Cardiac fibroblast (primary cell): ENCODE measurements at places on chromosomes 2 and 18.

GRCh38 chr2:40218679-40219078 lies 233.2 kb downstream of the SLC8A1 start:
- DNase-seq = peak; percentile 63

DNA sequence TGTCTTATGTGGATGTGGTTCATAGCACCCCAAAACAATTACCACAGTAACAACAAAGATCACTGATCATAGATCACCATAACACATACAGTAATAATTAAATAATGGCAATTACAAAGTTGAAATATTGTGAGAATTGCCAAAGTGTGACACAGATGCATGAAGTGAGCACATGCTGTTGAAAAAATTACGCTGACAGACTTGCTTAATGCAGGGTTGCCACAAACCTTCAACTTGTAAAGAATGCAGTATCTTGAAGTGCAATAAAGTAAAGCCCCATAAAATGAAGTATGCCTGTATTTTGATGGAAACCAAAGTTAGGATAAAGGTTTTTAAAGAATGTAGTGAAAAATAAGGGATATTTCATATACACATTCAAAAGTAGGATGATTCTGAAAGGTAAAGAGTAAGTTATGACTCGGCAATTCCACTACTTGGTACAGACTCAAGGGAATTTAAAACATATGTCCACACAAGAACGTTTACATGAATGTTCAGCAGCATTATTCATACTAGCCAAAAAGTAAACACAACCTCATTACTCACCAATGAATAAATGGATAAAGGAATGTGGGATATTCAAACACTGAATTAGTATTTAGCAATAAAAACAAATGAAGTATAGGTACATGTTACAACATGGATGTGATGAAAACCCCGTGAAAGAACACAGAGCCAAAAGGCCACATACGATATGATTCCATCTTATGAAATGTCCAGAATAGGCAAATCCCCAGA lies 61.6 kb downstream of the SCN9A start:
- DNase-seq = peak; percentile 38

GRCh38 chr2:232481322-232482140 lies 6.1 kb downstream of the ECEL1 start:
- no peak for DNase-seq

GRCh38 chr18:12867441-12868123 lies 16.5 kb downstream of the PTPN2 start:
- no peak for DNase-seq

- no peak for DNase-seq
These were observed 164.1 kb downstream of the SLC8A1 start for GRCh38 chr2:40287773-40288172.

DNA sequence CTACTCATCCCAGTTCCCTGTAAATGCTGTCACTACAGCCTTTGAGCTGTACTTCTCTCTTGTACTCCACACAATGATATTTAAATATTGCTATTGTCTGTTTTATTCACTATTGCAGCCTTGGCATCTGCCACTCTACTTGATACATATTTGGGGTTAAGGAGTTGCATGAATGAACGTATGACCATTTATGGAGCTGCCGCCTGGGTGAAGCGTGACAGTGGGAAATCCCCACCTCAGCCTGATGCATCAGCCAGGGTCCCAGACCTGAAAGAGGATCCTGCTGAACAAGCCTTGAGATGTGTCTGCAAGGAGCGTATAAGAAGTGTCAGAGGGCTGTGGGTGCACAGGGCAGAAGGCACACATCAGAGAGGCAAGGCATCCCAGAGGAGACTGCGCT lies 39.1 kb downstream of the MRPL35 start:
- DNase-seq = no peak

DNA sequence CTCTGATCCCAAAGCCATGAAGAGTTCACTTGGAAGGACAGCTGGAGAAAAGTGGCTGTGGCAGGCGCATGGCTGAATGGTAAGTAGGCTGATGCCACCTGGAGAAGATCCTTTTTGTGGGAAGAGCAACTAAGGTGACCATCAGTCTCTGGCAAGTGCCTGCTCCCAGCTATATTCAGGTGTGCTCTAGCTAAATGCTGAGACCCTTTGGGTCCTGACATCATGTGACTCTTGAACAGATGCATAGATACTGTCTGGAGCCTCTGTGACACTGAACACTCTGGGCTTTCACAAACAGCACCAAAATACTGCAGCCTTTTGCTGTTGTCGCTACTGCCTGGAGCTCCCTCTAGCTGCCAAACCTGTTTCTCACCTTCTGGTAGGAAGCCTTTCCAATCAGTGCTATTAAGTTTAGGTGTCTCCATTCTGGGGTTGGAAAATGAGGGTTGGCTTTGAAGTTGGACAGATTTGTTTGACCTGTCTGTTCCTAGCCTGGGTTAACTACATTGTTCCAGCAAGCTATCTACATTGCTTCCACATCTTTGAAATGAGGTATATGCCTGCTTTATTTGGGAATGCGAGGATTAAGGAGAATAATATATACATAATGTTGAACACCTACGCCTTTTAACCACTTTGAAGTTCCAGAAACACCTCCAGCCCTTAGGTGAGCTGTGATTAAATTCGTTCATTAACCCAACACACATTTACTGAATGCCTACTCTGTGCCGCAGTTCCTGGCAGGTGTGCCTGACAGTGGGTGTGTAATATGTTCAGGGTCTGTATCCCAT lies 3.1 kb downstream of the EGR4 start:
- DNase-seq = peak; percentile 48

- no peak for DNase-seq
These were observed 59.7 kb downstream of the EPC2 start for GRCh38 chr2:148704247-148704646.

- peak; percentile 67 for DNase-seq
These were observed 154.0 kb downstream of the PMAIP1 start for GRCh38 chr18:60053747-60054304.

DNA sequence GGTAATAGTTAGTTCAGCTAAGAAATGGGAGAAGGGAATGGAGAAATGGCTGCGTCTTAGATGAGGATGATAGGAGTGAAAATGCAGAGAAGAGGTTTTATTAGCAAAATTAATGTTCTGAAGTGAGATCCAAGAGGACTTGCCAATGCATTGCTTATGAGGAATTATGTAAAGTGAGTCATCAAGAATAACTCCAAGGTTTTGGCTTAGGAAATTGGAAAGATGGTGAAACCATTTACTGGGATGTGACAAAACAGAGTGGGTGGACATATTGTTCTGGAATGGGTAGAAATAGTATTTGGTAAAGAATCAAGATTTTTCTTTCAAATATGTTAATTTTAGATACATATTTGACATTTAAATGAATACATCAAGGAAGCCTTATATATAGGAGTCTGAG lies 306.6 kb upstream of the CYRIA start:
- peak; percentile 5 for DNase-seq

DNA sequence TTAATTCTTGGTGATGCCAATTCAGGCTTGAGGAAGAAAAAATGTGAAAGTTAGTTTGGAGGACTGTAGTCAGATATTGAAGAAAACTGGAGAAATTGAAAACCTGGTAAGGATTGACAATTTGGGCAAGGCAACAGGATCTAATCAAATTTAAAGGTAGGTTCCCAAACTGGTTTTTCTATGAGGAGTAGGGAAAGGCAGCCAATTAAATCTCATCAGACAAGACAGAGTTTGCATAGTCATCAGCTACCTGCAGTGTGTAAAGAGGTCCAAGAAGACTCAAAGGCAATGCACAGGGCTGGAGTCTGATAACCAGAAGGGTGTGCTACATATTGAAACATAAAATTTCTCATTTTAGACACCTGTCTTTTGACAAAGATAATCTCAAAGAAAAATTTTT lies 16.0 kb upstream of the CAB39 start:
- no peak for DNase-seq

GRCh38 chr18:6406075-6406909 lies 8.4 kb downstream of the L3MBTL4 start:
- peak; percentile 58 for DNase-seq

GRCh38 chr18:40613721-40614120 lies 1341.3 kb upstream of the PIK3C3 start:
- no peak for DNase-seq

DNA sequence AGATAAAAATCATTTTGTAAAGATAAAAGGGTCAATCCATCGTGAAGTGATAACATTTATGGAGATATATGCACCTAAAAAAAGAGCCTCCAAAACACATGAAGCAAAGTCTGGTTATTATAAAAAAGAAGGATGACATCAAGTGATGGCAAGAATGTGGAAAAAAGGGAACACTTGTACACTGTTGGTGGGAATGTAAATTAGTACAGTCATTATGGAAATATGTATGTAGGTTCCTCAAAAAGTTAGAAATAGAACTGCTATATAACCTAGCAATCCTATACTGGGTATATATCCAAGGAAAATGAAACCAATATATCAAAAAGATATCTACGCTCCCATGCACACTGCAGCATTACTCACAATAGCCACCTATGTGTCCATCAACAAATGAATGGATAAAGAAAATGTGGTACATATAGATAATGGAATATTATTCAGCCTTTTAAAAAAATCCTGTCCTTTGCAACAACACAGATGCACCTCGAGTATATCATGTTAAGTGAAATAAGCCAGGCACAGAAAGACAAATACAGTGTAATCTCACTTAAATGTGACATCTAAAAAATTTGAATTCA lies 28.9 kb downstream of the ABCB11 start:
- no peak for DNase-seq

- DNase-seq = no peak
These were observed 59.7 kb downstream of the SMAD4 start for GRCh38 chr18:51089691-51090090.

DNA sequence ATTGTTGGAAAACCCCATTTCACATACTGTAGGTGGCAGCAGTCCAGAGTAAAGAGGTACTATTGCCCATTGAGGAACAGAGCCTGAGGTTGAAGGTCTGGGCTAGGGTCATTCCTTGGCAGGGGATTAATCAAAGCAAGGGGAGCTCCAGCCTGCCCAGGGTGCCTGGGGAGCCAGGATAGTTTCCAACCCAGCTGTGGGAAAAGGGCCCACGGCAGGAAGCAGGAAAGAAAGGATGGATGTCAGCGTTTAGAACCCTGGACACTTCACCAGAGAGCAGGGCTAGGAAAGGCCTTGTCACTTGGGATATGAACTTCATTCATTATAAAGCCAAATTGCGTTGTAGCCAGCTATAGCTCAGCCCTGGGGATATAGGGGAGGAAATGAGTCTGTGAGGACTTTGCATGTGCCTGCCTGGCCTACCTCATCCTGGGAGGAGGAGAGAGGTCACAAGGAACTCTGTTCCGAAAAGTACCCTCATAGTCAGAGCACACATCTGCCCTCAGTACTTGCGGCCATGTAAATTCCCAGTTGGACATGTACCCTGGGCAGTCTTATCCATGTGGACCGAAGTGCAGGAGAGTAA lies 140.2 kb upstream of the COPS8 start:
- no peak for DNase-seq

GRCh38 chr2:156398176-156398575 lies 38.0 kb upstream of the GPD2 start:
- DNase-seq = no peak

GRCh38 chr2:36329746-36330472 lies 25.7 kb upstream of the CRIM1 start:
- peak; percentile 82 for DNase-seq

DNA sequence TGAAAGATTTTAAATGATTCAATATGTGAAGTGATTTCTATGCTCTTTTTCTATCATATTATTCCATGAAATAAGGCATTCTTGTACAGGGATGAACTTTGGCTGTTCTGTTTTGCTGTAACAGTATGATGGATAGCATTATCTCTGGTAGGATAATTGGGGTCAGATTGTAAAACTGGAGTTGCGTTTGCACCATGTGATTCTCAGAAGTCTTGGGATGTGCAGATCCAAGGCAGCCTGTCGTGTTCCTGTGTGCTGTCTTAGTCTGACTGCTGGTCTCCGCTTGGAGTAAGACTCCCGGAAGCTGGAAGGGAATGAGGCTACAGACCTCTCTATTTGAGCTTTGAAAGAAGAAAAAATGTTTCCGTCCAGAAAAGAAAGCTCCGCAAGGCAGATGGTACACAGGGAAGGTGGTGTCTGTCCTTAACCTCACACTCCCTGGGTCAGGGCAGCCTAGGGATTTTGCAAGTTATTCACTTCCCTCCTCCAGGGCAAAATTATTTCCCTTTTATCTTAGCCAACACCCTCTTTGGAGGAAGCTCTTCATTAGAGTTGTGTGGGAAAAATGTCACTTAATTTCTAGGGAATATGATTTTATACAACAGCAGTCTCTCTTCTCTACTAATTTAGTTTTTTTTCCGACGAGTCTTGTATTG lies 250.6 kb downstream of the PTPRM start:
- peak; percentile 33 for DNase-seq

DNA sequence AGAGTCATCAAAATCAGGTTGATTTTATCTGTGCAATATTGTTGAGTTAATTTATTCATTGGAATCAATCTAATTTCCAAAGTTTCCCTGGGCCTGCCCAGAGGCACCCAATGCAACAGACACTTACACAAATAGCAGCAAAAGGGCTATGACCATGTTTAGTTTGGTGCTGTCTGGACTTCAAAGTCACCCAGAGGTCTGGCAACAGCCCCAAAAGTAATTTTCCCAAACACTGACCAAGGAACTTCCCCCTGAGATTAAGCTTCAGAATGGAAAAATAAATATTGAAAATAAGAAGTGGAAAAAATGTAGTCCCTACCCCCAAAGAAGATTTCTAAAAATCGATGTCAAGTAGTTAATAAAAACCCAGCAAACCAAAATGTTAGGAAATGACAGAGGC lies 70.9 kb upstream of the RNF152 start:
- no peak for DNase-seq

- no peak for DNase-seq
These were observed 1.1 kb downstream of the TMEM169 start for GRCh38 chr2:216082805-216083204.

- no peak for DNase-seq
These were observed 147.7 kb upstream of the DTNA start for GRCh38 chr18:34562252-34562870.

DNA sequence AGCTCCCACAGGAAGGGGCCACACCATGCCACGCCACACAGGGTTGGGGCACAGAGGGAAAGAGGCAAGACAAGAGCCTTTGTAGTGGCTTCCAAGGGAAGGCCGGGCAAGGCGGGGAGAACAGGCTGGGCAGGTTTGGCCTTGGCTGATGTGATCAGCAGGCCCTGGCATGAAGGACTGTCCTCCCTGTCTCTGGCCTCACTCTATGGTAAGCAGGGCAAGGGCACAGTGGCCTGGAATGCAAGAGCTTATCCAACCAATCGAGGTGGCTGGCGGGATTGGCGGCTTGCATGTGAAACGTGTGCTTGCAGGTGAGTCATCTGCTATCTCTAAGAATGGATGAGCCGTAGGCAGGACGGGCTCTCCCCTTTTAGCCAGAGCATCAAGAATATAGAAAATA lies 6.4 kb upstream of the ATP9B start:
- DNase-seq = no peak

DNA sequence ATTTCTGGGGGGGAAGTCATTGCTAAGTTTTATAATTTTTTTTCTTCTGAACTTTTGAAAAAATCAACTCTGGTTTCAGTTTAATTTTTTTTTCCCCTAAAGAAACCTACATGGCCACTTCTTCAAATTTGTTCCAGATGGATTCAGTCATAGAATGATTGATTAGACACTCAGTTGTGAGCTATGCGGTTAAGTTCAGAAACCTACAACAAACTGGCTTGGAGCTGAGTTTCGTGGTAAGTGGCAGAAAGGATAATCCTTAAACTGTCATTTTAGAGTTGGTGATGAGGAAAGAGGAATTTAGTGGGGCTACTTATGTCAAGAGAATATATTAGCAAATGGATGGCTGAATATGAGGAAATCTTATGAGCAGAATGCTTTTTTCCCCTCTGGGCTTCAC lies 23.7 kb downstream of the EFEMP1 start:
- no peak for DNase-seq

GRCh38 chr2:240996834-240997140 lies 1.6 kb upstream of the SNED1 start:
- no peak for DNase-seq

- DNase-seq = no peak
These were observed 106.9 kb downstream of the SP3 start for GRCh38 chr2:173858291-173858731.
